Colonic mucosa (tissue), 4 donors: ENCODE measurements at places on chromosomes 5 and 9. TPM values are rescaled to one million over a fixed set of nuclear protein-coding genes. Genes with fewer than 3 reads are reported as not detected.

CXCL14 gene
- 68.2 TPM for total RNA-seq

C9 gene
- 0.57 TPM for total RNA-seq

CDH18 gene
- not detected for total RNA-seq

TTLL11 gene
- 5.5 TPM for total RNA-seq

CRB2 gene
- total RNA-seq, result 2.4 TPM

NEUROG1 gene
- total RNA-seq, result not detected

IL5 gene
- not detected for total RNA-seq

MARCOL gene
- total RNA-seq, result not detected

EGR1 gene
- total RNA-seq, result 73.9 TPM

HAVCR2 gene
- 3.1 TPM for total RNA-seq

FTMT gene
- total RNA-seq, result not detected

SCGB3A2 gene
- total RNA-seq, result 0.67 TPM

SHC3 gene
- 0.58 TPM for total RNA-seq

SRP19 gene
- total RNA-seq, result 33.2 TPM

THOC3 gene
- 140 TPM for total RNA-seq

B4GALT1 gene
- 78.7 TPM for total RNA-seq

LYRM7 gene
- 12.1 TPM for total RNA-seq

MATR3 gene
- 105 TPM for total RNA-seq

PCAT7 gene
- 2.5 TPM for total RNA-seq

CYLC2 gene
- total RNA-seq, result not detected

LCN6 gene
- 1.2 TPM for total RNA-seq

SMU1 gene
- 17.4 TPM for total RNA-seq

LIFR gene
- total RNA-seq, result 10.3 TPM

CDK9 gene
- total RNA-seq, result 77.7 TPM

IFT74 gene
- 14.8 TPM for total RNA-seq

NMUR2 gene
- not detected for total RNA-seq

PCDHGA2 gene
- total RNA-seq, result 0.22 TPM

ADAMTS13 gene
- total RNA-seq, result 4.2 TPM
